ENCODE measurements at places on chromosomes 2 and 18. TPM values are rescaled to one million over a fixed set of nuclear protein-coding genes. Genes with fewer than 3 reads are reported as not detected.

The ABCG8 gene
- not detected for total RNA-seq

The ESPNL gene
- total RNA-seq: not detected

DNA sequence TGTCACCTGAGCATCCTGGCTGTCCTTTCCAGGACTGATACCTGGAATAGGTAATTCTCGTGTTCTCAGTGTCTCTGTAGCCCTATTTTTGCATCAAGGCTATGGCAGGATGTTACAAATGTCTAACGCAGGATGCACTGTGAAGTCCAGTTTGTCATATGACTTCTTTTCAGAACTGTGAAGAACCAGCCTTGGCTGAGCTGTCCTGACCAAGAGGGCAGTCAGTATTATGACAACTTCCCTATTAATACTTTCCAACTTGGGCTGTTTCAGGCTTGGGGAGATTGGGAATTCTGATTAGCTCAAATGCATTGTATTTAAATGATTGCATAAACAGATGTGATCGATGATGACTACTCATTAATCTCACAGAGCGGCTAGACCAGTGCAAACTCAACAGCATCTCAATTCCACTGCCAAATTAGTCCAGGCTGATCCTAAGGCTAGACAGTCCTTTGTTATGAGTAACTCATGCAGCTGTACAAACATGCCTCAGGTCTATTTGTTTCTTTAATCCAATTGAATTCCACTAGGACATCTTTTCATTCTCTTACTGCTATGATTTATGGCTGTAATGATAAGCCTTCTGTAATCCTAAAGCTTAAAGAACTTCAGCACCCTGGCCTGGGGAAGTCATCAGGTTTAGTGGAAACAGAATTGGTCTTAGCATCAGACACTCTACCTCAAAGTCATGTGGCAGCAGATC lies 331.6 kb downstream of the KCNS3 start:
- H3K27me3 ChIP-seq: no peaks in the 10 kb centered on the region
- H3K27ac ChIP-seq: no peak overlapping the region
- DNase-seq: no peak
- no peaks in the 10 kb centered on the region for H3K4me1 ChIP-seq
- H3K4me3 ChIP-seq: no peak overlapping the region

DNA sequence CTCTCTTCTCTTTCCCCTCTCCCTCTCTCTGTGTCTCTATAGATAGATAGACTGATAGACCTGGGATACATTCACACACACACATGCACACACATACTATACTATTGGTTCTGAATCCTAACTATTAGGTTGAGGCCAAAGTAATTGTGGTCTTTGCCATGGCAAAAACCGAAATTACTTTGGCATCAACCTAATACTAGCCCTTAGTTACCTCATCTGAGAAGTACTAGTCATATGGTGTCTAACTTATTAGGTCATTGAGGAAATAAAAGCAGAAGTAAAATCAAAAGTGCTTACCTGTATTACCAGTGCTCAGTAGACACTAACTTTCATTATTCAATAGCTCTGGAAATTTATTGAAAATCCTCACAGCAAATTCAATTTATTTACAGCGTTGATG lies 451.5 kb downstream of the EPHA4 start:
- no peaks in the 10 kb centered on the region for H3K4me1 ChIP-seq
- DNase-seq: no peak
- no peaks in the 10 kb centered on the region for H3K36me3 ChIP-seq
- H3K27ac ChIP-seq: no peak overlapping the region
- H3K27me3 ChIP-seq: no peaks in the 10 kb centered on the region

DNA sequence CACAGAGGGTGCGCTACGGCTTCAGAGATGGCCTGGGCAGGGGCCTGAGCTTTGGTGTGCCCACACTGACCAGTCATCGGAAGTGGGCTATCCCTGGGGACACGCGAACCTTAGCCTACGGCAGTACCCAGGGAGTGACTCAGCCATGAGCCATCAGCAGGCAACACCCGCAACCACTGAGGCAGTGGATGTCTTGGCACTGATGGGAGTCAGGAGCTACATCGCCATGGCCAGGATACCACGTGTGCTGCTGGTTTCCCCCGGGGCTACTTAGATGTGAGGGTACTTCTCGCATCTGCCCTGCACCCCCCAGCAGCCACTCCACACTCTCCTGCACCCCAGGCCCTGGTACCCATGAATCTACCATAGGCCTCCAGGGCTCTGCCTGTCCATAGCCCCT lies 12.8 kb upstream of the HPCAL1 start:
- no peak overlapping the region for H3K4me3 ChIP-seq
- no peak overlapping the region for H3K27ac ChIP-seq

- H3K4me1 ChIP-seq: peaks cover 16% of the 10 kb centered on the region
- peaks cover 7% of the 10 kb centered on the region for H3K36me3 ChIP-seq
- peak overlapping the region; percentile 96 for H3K27ac ChIP-seq
- DNase-seq: peak; percentile 66
Observed at GRCh38 chr18:9137168-9138066, 836 bp downstream of the ANKRD12 start.

DNA sequence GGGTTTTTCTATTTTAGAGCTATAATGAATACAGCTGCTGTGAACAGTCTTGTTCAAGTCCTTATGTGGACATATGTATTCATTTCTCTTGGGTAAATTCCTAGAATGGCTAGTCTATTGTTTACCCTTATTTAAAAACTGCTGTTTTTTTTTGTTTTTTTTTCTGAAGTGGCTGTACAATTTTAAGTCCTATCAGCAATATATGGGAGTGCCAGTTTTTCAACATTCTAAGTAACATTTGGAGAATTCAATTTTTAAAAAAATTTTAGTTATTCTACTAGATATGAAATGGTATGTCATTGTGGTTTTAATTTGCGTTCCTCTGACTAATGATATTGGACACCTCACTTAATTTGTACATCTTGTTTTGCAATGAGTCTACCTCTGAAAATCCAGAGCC lies 349.7 kb downstream of the SATB2 start:
- H3K4me1 ChIP-seq: no peaks in the 10 kb centered on the region
- no peaks in the 10 kb centered on the region for H3K36me3 ChIP-seq
- H3K27ac ChIP-seq: no peak overlapping the region
- no peak overlapping the region for H3K4me3 ChIP-seq
- no peaks in the 10 kb centered on the region for H3K27me3 ChIP-seq

- no peaks in the 10 kb centered on the region for H3K4me1 ChIP-seq
- no peak overlapping the region for H3K4me3 ChIP-seq
- H3K27me3 ChIP-seq: no peaks in the 10 kb centered on the region
- no peak for DNase-seq
- H3K36me3 ChIP-seq: no peaks in the 10 kb centered on the region
Observed at GRCh38 chr2:14901737-14902136, 269.2 kb downstream of the LRATD1 start.

All from natural killer cell (primary cell).